HFFc6 (cell line): ENCODE measurements at places on chromosomes 16 and 17.

DNA sequence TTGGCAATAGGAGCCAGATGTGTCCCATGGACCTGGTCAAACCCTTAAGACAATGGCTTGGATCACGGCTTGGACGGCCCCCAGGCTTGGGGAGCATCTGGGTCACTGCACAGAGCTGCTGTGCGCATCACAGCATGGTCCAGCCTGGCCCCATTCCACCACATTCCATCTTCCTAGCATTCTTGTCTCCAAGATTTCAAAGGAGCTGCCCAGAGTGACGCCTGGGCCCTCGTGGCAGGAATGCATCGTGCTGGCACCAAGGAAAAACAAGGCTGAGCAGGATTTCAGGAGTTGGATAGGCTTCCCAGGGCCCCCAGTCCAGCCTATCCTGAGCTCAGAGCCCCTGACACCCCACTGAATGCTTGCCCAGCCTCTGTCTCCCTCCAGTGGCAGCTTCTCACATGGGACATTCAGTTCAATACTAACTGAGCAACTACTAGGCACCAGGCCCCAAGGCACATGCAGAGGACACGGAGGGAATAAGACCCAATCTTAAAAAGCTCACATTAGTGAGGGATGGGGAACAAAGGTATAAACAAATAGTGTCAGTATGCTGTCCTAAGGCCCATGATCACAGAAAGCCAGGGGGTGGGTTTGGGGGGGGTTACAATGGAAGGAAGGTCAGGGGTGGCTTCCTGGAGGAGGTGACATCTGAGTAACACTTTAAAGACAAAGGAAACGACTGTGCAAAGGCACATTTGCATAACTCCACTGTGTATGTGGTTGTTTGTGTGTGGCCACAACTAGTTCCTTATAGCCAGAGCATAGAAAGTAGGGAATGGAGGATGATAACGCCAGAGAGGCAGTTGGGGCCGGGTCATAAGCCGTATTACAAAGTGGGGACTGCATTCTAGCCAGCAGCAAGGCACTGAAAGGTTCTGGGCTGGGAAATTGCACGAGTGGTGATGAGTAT is 34.1 kb downstream of the TK2 start:
- H3K36me3 ChIP-seq = peaks cover 22% of the 10 kb centered on the region
- peak; percentile 76 for DNase-seq
- H3K4me3 ChIP-seq = peak overlapping the region; percentile 47
- no peaks in the 10 kb centered on the region; the same call in 1 of the 2 replicates for H3K27me3 ChIP-seq
- H3K4me1 ChIP-seq = peaks cover 64% of the 10 kb centered on the region
- H3K27ac ChIP-seq = peak overlapping the region; percentile 99

DNA sequence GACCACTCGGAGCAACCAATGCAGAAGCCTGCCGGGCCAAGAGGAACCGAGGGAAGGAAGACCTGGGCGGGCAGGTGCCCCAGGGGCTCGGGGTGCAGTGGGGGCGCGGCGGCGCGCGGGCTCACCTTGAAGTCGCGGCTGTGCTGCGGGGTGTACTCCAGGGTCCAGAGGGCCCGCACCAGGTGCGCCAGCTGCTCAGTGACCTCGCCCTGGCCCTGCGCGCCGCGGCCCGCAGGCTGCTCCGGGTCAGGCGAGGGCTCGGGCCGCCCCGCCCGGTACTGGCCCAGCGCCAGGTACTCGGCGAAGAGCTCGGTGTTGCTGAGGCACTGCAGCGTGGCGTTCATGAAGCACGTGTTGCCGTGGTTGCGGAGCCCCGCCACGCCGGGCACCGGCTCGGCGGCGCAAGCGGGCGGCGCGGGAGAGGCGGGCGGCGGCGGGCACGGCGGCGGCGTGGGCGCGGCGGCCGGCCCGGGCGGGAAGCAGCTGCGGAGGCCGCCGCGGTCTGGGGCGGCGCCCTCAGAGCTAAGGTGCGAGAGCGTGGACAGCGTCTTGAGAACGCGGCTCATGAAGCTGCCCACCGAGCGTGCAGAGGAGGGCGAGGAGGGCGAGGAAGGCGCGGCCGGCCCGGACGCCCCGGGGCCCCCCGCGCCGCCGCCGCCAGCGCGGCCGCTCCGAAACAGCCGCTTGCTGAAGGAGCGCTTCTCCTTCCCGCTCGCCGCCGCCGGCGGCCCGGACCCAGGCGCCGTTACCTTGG is 562 bp downstream of the USP31 start:
- 0 out of 2 replicates have a peak, but pooled peaks cover 7% of the 10 kb centered on the region for H3K36me3 ChIP-seq
- H3K27me3 ChIP-seq = peaks cover 2% of the 10 kb centered on the region

- peaks cover 57% of the 10 kb centered on the region for H3K4me1 ChIP-seq
- peaks cover 4% of the 10 kb centered on the region; the same call in 1 of the 2 replicates for H3K36me3 ChIP-seq
- DNase-seq = no peak
- H3K4me3 ChIP-seq = no peak overlapping the region
- H3K27ac ChIP-seq = peak overlapping the region; percentile 24
These were observed 44.1 kb downstream of the CFDP1 start for GRCh38 chr16:75389096-75389690.

DNA sequence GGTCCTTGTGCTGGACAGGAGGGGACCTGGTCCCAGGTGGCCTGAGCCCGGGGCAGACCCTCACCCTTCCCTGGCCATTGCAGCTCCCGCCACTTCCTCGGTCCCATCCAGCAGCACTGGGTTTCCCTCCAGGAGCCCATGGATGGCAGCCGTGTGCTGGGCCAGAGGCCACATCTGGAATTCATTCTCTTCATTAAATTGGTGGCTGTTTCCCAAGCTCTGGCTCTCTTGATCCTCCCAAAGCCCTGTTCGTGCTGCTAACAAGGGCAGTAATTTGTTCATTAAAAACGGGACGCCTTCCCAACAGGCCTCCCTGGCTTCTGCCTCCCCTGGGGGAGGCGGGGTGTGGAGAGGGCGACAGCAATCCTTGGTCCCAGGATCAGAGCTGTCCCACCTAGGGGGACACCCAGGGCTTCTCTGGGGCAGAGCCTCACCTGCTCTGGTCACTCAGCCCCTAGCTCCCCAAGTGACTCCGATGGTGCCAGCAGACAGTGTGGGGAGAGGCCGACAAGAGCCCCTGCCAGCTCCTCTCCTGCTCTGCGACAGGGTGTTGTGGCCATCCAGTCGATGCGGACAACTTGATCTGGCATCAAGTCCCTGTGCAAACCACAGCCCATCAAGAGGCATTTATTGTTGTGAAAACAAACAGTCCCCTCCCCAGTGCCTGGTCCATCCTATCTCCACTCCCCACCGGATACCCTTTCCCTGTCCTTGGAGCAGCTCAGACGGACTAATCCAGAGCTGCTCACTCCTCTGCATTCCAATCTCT is 44.0 kb downstream of the SDK2 start:
- H3K4me1 ChIP-seq = no peaks in the 10 kb centered on the region
- peaks cover 3% of the 10 kb centered on the region for H3K27me3 ChIP-seq
- no peak overlapping the region for H3K4me3 ChIP-seq
- no peak overlapping the region for H3K27ac ChIP-seq
- H3K36me3 ChIP-seq = peaks cover 13% of the 10 kb centered on the region; the same call in 1 of the 2 replicates
- DNase-seq = no peak

- peaks cover 59% of the 10 kb centered on the region for H3K4me1 ChIP-seq
- peaks cover 39% of the 10 kb centered on the region for H3K36me3 ChIP-seq
These were observed at the start of gene KRABD2 for GRCh38 chr17:8376271-8377067. KRABD2 (minus strand) TSS chr17:8376704.

GRCh38 chr16:31071861-31072260 is 2.2 kb downstream of the ZNF668 start:
- peak; percentile 81 for DNase-seq
- H3K27me3 ChIP-seq = no peaks in the 10 kb centered on the region
- H3K4me1 ChIP-seq = peaks cover 36% of the 10 kb centered on the region
- H3K27ac ChIP-seq = peak overlapping the region; percentile 97
- H3K4me3 ChIP-seq = peak overlapping the region; percentile 99

GRCh38 chr17:61118871-61119270 is 280.8 kb upstream of the TBX2 start:
- H3K4me1 ChIP-seq = no peaks in the 10 kb centered on the region
- peaks cover 6% of the 10 kb centered on the region; the same call in 1 of the 2 replicates for H3K36me3 ChIP-seq

DNA sequence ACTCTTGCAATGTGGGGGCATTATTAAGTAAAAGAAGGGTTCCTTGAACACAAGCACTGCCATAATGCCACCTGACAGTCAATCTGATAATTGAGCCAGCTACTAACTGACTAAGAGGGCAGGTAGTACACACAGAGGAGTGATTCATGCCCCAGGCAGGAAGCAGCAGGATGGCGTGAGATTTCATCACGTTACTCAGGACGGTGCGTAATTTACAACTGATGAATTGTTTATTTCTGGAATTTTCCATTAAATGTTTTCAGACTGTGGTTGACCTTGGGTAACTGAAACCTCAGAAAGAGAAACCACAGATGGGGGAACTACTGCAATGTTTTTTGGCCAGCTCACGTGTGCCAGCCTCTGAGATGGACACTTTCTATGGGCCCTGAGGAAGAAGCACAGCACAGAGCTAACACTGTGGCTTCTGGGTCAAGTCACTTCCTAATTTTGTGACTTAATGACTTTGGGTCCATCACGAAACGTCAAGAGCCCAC is 46.7 kb downstream of the C17orf67 start:
- peaks cover 49% of the 10 kb centered on the region for H3K4me1 ChIP-seq
- peak overlapping the region; percentile 67 for H3K4me3 ChIP-seq
- peaks cover 13% of the 10 kb centered on the region for H3K36me3 ChIP-seq
- H3K27me3 ChIP-seq = peaks cover 5% of the 10 kb centered on the region
- peak overlapping the region; percentile 91 for H3K27ac ChIP-seq

DNA sequence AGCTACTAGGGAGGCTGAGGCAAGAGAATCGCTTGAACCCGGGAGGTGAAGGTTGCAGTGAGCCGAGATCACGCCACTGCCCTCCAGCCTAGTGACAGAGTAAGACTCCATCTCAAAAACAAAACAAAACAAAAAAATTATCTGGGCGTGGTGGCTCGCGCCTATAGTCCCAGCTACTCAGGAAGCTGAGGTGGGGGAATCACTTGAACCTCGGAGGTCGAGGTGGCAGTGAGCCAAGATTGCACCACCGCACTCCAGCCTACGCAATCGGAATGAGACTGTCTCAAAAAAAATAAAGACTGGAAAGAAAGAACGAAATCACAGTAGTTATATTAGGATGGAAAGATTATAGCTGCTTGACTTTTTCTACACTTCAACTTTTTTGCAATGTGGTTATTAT is 18.9 kb downstream of the COG1 start:
- peaks cover 21% of the 10 kb centered on the region for H3K4me1 ChIP-seq
- no peak for DNase-seq
- no peak overlapping the region for H3K4me3 ChIP-seq
- peaks cover 2% of the 10 kb centered on the region; the same call in 1 of the 2 replicates for H3K27me3 ChIP-seq
- H3K36me3 ChIP-seq = peaks cover 42% of the 10 kb centered on the region

DNA sequence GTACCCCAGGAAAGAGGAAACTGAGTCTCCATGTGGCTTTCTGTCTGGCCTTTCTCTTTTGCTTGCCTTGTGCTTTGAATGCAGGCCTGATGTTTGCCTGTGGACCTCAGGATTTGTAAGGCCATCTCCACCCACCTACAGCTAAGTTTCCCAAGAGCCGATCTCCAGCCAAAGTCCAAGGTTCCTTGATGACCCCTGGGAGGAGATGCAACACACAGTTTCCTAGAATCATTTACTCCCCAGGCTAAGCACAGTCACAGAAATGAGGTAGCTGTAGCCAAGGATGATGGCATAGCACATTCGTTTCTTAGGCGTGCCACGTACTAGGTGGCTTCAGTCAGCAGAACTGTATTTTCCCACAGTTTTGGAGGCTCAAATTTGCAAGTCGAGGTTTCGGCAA is 595.4 kb downstream of the MAF start:
- no peaks in the 10 kb centered on the region for H3K36me3 ChIP-seq
- H3K4me1 ChIP-seq = no peaks in the 10 kb centered on the region
- DNase-seq = no peak
- H3K27me3 ChIP-seq = no peaks in the 10 kb centered on the region; the same call in 1 of the 2 replicates
- no peak overlapping the region for H3K4me3 ChIP-seq
- no peak overlapping the region for H3K27ac ChIP-seq

DNA sequence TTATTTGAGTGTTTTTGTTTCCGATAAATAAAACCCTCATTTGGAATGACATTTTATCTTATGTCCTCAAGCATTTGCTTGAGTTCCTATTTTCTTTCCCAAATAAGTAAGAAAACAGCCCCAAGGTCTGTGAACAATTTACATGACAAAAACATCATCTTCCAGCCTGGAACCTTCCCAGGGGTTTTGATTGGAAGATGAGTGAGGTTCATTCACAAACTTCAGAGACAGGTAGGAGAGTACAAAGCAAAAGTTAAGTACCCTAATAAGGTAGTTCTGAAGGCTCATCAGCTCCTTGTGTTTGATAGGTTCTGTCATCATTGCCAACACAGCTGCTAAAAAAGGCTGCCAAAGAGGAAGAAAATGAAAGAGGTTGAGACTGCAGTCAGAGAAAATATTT is 772.8 kb downstream of the CDH8 start:
- no peaks in the 10 kb centered on the region for H3K4me1 ChIP-seq
- no peak for DNase-seq
- no peaks in the 10 kb centered on the region for H3K36me3 ChIP-seq
- H3K27me3 ChIP-seq = no peaks in the 10 kb centered on the region

DNA sequence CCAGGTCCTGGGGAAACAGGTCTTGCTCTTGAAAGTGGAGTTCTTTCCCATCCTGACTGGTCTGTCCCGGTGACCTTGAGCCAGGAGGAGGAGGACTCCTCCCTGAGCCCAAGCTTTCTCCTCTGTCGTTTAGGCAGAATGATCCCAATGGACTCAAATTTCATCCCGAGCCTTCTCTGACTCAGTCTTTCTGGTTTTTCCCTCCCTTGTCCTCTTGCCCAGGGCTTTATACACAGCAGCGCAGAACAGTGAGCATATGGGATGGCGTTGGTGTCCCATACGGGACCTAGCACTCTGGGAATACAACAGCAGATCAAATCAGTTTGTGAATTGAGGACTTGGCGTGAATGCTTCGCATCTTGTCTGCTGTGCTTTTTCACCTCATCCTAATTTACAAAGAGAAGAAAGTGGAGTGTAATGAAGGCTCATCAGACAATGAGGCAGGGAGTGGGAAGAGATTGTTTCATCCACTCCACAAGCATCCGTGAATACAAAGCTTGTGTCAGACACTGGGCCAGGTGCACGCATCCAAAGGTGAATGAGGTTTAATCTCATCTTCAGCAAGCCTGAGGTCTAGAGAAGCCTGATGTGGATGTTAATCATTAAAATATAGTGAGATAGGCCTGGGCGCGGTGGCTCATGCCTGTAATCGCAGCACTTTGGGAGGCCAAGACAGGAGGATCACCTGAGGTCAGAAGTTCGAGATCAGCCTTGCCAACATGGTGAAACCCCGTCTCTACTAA is 1.1 kb upstream of the XYLT1 start:
- H3K27ac ChIP-seq = peak overlapping the region; percentile 95
- DNase-seq = peak; percentile 60
- H3K4me3 ChIP-seq = peak overlapping the region; percentile 87

DNA sequence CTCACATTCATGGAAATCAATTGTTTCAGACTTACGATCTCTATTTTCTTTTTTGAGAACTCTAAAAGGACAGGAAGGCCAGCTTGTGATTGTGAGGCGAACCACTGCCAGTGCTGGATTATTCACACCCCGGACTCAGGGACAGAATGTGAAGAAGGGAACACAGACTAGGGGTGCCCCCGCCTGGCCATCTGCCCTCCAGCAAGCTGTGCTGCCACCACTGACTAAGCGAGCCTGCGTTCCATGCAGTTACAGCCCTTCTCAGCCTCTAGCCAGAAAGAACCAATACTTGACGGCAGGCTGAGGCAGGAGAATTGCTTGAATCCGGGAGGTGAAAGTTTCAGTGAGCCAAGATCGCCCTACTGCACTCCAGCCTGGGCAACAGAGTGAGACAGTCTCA is 2.8 kb downstream of the HAGH start:
- DNase-seq = peak; percentile 64
- H3K27me3 ChIP-seq = peaks cover 3% of the 10 kb centered on the region; the same call in 1 of the 2 replicates

GRCh38 chr16:84239141-84239769 is 557 bp downstream of the KCNG4 start:
- no peaks in the 10 kb centered on the region for H3K36me3 ChIP-seq
- no peak for DNase-seq
- H3K27me3 ChIP-seq = peaks cover 46% of the 10 kb centered on the region
- no peak overlapping the region for H3K4me3 ChIP-seq
- no peak overlapping the region for H3K27ac ChIP-seq
